ENCODE measurements at places on chromosomes 4 and X.

DNA sequence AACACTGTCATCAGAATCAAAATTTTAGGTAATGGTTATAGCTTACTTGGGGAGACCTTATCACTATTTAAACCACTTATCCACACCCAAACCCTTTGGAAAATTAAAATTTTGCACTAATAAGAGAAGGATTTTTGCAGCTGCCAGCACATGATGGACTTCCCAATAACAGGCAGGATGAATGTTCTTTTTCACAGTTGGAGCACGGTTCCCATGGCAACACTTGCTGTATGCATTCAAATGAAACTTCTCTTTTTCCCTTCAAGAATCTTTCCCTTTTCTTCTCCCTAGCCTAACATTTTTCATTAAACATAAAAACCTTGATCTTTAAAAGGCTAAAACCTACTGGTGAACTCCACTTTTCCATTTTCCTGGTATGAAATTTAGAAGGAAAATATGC lies 768.2 kb downstream of the KCTD8 start:
- DNase-seq: no peak

GRCh38 chrX:23668335-23668734 lies 1.0 kb downstream of the PRDX4 start:
- DNase-seq: no peak

DNA sequence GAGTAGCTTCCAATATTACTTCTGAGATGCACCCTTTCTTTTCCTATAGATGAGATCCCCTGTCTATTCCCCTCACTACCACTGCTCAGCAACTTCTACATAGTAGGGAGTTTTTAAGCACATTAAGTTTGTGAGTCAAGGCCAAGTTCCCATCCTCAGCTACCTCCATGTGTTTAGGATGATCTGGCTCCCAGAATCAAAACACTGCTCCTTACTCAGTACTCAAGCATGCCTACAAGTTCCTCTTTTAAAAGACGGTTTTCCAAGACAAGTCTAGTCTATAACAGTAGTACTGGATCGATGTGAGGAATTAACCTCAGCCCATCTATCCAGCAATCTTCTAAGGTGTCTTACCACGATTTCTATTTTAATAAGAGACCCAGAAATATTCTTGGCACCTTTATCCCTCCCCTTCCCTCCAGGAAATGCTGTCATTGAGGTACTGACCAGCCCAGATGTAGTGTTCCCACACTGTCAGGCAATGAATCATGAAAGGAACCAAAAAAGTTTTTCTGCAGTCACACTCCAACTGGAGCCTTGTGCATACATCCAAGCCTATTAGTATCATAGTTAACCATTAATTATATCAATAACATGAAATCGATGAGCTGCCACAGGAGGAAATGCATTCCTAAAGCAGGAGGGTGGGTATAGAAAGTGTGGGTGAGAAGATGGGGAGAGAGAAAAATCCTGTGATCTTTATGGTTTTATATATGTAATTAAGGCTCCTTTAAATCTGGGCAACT lies 29.6 kb downstream of the AREG start:
- DNase-seq: no peak

DNA sequence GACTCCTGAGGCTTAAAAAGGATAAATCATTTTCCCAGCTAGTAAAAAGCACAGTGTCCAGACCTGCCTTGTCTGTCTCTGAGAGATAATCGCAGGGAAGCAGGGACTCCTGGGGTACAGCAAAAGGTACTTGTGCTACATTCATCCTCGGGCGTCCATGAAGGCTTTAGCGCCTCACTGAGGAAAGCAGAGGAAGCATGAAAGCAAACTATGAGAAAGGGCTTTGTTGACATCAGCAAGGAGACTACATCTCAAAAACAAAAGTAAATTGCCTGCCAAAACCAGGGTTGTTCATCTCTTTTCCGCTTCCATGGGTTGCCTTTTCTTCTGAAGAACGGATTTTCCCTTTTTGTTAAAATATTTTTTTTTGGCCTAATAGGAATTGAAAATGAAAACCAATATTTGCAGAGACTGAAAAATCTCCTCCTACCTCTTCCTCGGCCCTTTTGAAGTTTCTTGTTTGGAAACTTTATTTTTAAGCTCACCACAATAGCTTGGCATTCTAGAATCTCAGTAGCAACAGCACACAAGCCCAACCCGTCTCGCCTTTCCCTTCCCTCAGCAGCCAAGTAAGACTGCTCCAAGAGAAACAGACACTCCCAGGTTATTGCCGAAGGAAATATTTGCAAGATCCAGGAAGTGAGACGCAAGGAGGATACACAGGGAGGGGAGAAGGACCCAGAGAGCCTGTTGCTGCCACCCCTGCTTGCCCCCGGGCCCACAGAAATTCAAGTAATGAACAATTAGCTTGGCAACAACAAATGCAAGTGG lies 148.3 kb upstream of the DGKK start:
- DNase-seq: no peak

GRCh38 chr4:6945052-6945409 lies 35.4 kb downstream of the TBC1D14 start:
- no peak for DNase-seq

DNA sequence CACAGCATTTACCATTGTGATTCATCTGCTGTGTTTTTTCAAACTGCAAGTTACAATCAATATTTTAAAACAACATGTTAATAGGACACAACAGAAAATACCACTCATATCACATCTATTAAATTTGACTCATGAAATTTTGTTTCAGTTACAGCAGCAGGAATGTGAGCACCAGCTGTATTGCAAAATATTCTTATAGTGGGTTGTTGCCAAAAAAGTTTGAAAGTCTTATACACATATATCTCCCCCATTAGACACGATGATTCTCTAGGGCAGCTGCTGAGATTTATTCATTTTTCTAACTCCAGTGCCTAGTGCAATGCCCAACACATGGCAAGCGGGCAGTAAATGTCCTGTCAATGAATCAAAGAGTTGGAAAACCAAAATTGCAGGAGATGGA lies 26.6 kb upstream of the NKX3-2 start:
- no peak for DNase-seq

DNA sequence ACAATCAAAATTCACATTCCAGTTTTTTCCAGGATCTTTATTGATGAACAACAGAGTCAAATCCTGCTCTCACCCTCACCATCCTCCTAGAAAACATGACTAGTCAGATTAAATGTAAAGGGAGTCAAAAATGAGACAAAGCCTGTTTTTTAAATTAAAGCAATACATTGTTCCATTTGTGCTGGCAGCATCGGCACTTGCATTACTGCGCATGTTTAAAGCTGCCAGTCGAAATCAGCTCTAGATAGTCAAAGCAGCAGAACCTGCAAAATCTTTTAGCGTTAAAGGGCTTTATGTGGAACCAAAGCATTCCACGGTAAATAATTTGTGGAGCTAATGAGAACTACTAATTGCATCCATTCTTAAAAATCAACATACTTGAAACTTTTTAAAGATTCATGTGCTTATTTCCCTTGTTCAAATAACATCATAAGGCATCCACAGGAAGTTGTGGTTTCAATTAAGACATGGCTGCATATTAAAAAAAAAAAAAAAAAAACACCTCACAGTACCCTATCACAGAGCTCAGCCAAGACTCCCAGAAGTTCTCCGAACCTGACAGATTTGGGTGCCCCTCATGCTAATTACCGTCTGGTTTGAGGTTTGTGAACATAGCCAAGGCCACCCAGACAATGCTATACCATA lies 82.2 kb downstream of the SH3KBP1 start:
- no peak for DNase-seq

- no peak for DNase-seq
Observed at GRCh38 chr4:40630335-40631021, 814 bp upstream of the RBM47 start.

DNA sequence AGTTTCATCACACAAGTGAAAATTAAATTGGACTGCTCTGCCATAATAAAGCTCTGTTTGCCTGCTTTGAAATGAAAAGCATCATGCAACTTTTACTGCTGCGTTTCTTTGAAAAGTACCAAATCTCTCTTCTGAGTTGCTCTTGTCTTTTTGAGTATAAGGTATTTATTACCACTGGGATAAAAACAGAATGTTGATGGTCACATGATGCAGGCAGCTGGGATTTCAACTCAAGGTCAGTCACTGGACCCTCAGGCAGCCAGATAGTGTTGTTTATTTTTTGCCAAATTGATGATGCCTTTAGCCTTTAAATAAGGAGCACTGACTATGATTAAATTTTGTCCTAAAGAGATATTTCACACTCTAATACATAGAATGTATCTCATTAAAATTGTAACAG lies 32.7 kb downstream of the DMD start:
- no peak for DNase-seq

GRCh38 chr4:181819946-181820345 lies 423.3 kb upstream of the TENM3 start:
- no peak for DNase-seq

- DNase-seq: no peak
Observed at GRCh38 chrX:17656556-17656955, 80.7 kb upstream of the SCML1 start.

DNA sequence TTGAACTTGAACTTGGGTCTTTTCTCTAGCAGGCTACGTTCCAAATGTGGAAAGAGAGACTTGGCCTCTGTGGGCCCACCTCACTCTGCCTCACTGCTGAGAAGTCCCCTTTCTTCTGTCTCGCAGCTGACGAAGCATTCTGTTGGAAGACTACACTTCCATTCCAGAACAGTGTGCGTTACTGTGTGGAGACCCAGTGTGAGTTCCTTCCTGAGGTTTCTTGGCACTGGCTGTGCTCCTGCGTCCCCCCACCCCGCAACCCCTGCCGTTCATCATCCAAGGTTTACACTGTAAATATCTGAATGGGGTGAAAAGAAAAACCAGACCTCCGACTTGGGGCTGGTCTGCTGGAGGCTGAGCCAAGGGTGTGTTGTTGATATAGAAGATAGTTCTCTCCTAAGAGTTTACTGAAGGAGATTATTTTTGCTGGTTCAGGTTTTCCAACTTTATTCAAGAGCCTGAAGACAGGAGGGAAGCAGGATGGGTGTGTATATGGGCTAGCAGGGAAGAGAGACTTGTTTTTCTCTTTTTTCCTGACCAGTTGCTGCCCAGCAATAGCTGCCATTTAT lies 34.7 kb downstream of the NHSL2 start:
- no peak for DNase-seq

- no peak for DNase-seq
Observed at GRCh38 chr4:158884280-158884679, 115.5 kb downstream of the FNIP2 start.

DNA sequence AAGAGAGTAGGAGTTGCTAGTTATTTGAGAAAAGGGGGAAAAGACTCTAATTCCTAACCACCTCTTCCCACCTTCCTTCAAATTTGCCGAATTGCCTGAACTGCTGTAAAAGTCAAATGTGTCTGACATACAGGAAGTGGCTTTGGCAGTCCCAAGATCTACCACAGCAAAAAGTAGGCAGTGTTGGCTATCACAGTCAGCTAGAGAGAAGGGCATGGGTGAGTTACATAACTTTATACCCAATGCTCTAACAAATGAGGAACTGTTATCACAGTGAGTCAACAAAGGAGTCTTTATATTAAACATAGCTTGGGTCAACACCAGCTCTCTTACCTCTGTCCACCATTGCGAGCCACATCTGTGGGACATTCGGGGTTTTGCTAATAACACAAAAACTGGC lies 2.4 kb upstream of the MBNL3 start:
- DNase-seq: no peak

- no peak for DNase-seq
Observed at GRCh38 chrX:115322375-115322774, 32.9 kb downstream of the LUZP4 start.

GRCh38 chr4:158007566-158007965 lies 165.3 kb downstream of the GASK1B start:
- no peak for DNase-seq

GRCh38 chrX:97026406-97026805 lies 142.7 kb downstream of the RPA4 start:
- DNase-seq: peak; percentile 16

DNA sequence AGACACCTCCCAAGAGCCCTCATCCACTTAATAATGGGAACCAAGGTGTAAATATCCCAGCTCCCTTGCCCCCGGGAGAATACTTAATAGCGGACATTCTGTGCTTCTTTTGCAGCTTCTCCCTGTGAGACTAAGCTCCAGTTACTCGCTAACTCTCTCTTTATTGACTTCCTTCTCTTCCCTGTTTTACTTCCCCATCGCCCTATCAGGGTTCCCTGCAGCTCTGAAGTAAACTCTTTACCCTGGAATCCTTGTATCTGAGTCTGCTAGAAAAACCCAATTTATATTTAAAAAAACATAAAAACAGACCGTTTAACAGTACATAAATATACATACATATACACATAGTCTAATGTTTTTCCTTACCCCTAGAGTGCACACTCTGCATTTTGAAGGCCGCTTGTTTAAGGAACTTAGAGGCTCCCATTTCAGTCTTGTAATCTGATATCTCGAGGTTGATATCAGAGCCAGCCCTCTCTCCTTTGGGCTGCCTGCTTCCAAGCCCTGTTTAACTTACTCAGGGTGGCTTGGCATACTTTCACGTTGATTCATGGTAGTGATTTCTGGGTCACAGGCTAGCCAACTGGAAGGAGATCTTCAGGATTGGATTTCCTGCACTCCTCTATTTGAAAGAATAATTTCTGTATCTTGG lies 177.4 kb upstream of the SCML1 start:
- no peak for DNase-seq

GRCh38 chr4:3766036-3766784 lies at the start of gene ADRA2C:
Gene ADRA2C (plus strand): TSS chr4:3766385. CDS start chr4:3766607, 222 bp downstream.
- DNase-seq: no peak

- peak; percentile 91 for DNase-seq
Observed at GRCh38 chr4:781493-782216, 44.3 kb downstream of the CPLX1 start.

GRCh38 chr4:118845552-118846050 lies 9.7 kb upstream of the SEC24D start:
- peak; percentile 74 for DNase-seq

GRCh38 chr4:1713003-1713851 lies 1.1 kb upstream of the SLBP start:
- DNase-seq: no peak

- DNase-seq: no peak
Observed at GRCh38 chr4:1939664-1940509, 68.7 kb downstream of the NSD2 start.

DNA sequence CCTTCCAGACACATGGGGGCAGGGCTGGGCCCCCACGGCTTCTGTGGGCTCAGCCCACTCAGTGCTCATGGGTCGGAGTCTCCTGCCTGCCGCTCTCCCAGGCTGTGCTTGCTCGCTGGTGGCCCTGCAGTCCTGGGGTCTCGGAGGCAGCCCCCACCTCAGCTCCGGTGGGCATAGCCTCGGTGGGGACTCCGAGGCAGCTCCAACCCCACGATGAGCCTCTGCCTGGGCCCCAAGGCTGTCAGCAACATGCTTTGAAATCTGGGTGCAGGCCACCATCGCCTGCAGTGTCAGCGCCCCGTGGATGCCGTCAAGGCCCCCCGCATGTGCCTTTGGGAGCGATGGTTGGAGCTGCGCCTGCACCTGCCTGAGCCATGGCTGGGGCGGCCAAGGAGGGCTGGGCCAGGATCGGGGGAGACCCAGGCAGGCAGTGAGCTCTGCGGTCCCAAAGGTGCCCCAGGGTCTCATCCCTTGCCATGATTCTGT lies 30.2 kb upstream of the SPON2 start:
- no peak for DNase-seq

GRCh38 chrX:23930894-23931604 lies 23.2 kb downstream of the CXorf58 start:
- no peak for DNase-seq

Data from NCI-H1694 treated with DMSO at 0.1 percent for 48 hours (cell line).